NCI-H774 (cell line): ENCODE measurements at places on chromosomes 2 and 18.

DNA sequence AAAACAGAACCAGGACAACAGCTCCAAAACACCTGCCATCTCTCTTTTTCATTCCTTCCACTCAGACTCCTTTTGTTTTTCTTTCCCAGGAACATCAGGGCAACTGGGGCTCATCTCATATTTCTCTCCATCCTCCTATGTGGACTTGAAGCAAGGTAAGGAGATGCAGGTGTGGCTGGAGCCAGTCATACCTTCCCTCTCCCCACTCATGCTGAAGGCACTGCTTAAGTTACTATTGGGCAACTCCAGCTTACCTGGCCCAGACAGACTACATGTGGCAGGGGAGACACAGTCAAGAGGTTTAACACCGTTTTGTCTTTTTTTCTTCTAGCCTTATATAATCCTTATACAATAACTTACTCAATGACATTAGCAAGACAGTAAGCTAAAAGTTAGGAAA is 38.4 kb downstream of the LAMA1 start:
- no peak for DNase-seq

DNA sequence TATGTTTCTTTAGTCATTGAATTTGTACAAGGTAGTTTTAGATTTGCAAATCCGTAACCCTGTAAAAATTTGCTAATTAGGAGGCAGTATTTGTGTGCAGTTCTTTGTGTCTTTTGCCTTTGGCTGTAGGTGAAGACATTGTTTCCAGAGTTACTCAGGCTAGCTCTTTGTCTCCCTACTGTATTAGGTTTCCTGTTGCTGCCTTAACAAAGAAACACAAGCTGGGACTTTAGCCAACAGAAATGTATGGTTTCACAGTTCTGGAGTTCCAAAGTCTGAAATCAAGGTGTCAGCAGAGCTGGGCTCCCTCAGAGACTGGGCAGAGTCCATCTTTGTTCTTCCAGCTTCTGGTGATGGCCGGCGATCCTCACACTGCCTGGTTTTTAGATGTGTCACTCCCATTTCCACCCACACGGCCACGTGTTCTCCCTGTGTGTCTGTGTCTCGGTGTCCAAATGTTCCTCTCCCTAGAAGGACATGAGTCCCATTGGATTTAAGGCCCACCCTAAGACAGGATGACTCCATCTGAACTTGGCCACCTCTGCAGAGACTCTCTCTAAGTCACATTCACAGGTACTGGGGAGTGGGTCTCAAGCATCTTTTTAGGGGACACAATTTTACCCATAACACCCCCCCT is 309.7 kb downstream of the GALR1 start:
- DNase-seq, result no peak

DNA sequence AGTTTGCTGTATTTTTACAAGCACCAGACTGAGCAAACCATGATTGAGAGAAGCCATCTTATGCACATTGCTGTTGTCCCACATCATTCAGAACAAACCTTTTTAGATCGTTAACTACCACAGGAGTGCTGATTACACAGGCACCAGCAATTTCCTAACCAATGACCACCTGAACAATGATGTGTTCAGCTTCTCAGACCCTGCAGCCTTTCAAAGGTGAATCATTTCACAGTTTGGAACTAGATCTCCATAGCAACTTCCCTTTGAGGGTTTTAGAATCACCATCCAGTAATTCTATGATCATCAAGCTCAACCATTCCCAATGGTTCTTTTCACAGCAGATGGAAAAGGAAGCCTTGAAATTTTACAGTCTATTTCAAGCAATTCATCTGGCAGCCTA is 71.4 kb downstream of the OLA1 start:
- DNase-seq, result peak; percentile 52

DNA sequence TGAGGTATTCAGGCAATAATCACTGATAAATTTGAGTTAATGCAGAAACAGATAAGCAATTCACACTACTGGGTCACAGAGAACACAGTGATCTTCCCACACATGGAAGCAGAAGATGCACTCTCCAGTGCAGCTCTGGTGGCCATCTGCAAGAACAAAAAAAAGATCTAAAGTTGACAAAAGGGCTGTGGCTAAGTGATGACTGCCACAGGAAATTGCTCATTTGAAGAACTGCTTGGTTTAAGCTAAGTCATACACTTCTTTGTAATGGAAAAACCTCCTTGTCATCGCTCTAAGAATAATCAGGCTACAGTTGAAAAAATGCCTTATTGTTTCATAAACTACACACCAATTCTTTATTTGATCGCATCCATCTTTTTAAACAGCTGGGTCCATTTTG is 115.1 kb downstream of the DTNB start:
- no peak for DNase-seq

DNA sequence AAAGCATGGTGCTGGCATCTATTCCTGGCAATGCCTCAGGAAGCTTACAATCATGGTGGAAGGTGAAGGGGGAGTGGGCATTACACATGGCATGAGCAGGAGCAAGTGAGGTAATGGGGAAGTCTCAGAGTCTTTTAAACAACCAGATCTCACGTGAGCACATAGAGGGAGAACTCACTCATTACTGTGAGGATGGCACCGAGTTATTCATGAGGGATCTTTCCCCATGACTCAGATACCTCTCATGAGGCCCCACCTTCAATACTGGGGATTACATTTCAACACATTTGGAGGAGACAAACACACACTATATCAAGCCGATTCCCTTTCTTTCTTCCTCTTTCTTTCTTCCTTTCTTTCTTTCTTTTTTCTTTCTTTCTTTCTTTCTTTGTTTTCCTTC is 47.9 kb upstream of the FANCL start:
- DNase-seq, result no peak

DNA sequence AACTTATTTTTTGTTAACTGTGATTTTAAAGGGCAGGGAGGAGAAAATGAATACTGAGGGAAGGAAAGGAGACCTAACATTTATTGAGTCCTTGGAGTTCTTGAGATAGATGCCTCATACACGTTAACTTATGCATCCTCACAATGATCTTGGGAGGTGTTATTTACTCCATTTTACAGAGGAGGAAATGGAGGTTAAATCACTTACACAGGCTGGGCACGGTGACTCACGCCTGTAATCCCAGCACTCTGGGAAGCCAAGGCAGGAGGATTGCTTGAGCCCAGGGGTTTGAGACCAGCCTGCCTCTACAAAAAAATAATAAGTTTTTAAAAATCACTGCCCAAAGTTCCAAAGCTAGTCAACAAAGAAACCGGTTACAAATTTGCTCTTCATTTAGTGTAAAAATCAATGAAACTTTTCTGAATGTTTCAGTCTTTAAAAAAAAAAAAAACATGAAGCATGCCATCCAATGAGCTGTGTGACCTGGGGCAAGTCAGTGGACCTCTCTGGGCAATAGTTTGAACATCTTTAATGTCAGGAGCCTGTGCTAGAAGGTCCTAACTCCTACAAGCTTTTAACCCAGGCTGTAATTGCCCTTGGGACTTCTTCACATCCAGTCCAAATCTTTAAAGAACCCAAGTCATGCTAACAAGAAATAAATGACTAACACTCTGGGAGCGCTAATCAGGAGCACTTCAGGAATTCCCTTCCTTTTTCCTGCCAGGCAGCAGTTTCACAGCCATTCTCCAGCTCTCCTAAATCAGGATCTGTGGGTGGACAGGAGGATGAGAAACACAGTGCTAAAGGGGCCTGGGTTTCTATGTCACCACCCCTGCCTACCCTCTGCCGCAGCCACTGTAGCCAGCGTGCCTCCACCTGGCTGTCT is 176.4 kb downstream of the TMEM247 start:
- no peak for DNase-seq

GRCh38 chr2:33395034-33395433 is 81.4 kb upstream of the RASGRP3 start:
- DNase-seq, result no peak
